ENCODE measurements at places on chromosomes 2 and 18.

- no peak for DNase-seq
Observed at GRCh38 chr2:99944019-99944418, 198.4 kb downstream of the AFF3 start.

GRCh38 chr2:73117441-73117840, 4.7 kb upstream of the RAB11FIP5 start:
- no peak for DNase-seq

- no peak for DNase-seq
Observed at GRCh38 chr2:10441948-10442347, 6.2 kb downstream of the ODC1 start.

- no peak for DNase-seq
Observed at GRCh38 chr2:48781366-48781765, 25.8 kb upstream of the LHCGR start.

DNA sequence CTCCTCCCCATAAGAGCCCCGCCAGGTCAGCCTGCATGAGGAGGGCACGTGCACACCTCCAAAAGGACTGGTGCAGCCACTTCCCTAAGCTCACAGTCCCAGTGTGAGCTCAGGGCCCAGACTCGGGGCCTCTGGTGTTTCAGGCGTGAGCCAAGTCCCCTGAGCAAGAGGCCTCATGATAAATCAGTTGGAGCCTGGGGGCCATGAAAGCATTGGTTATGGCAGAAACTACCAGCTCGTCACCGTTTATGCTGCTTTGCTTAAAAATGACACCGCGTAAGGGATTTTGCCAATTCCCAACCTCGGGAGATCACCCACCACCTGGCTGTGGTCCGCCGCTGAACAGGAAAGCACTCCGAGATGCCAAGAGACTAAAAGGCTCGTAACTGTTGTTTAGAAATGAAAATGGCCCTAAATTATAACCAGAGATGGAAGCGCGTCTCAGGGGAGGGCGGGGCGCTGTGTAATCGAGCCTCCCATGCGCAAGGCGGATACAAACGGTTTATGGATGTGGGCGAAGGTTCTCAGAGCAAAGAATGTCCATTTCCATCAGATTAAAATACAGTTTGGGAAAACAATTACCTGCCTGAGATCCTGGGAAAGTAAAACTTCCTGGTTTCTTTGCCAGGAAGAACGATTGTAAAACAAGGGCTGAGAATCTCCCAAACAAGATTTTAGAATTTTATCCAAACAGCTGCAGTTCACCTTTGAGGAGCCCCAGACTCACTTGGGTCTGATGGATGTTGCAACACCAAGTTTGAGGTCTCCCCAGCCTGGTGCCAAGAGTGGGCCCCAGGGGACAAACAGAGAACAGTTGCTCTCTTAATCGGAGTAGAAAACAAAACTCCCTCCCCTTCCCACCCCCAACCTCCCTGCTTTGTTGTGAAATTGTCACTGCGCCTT, 141.4 kb downstream of the BCL2 start:
- DNase-seq = no peak

GRCh38 chr2:226136739-226137138, 662.9 kb downstream of the IRS1 start:
- DNase-seq = peak; percentile 47

DNA sequence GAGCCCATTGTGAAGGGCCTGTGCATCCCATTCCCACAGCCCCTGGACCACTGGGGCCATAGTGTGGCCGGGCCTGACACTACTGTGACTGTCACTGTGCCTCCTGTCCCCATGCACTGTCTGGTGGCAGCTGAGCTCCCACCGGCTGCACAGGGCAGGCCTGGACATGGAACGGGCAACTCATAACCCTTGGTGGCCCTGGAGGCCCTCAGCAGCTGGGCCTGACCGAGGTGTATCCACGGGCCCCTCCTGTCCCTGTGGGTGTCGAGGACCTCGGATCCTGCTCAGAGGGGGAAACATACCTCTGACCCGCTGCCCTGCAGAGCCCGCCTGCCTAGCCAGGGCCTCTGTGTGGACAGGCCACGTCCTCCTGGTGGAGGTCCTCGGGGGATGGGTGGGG, 7.8 kb upstream of the GAL3ST2 start:
- DNase-seq = no peak

- DNase-seq = no peak
Observed at GRCh38 chr2:68722712-68723111, 11.9 kb upstream of the ARHGAP25 start.

DNA sequence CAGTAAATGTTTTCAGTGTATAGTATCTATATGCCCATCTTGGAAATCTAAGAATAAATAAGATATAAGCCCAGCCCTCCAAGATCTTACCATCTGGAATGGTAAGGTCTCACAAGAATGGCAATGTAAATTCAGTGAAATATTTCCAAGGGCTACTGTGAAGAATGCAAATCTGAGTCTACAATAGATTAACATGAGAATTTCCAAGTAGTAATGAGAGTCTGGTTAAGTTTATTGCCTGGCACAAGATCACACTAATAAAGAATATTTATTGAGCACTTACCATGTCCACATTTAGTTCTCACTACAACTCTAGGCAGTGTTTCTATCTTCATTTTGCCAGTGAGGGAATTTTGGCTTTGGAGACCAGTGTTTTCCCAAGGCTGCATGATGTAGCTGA, 623.9 kb downstream of the NRXN1 start:
- DNase-seq = no peak

GRCh38 chr2:42523341-42523740, 29.6 kb upstream of the KCNG3 start:
- no peak for DNase-seq

- no peak for DNase-seq
Observed at GRCh38 chr18:53319628-53320027, 904.8 kb downstream of the MBD2 start.

DNA sequence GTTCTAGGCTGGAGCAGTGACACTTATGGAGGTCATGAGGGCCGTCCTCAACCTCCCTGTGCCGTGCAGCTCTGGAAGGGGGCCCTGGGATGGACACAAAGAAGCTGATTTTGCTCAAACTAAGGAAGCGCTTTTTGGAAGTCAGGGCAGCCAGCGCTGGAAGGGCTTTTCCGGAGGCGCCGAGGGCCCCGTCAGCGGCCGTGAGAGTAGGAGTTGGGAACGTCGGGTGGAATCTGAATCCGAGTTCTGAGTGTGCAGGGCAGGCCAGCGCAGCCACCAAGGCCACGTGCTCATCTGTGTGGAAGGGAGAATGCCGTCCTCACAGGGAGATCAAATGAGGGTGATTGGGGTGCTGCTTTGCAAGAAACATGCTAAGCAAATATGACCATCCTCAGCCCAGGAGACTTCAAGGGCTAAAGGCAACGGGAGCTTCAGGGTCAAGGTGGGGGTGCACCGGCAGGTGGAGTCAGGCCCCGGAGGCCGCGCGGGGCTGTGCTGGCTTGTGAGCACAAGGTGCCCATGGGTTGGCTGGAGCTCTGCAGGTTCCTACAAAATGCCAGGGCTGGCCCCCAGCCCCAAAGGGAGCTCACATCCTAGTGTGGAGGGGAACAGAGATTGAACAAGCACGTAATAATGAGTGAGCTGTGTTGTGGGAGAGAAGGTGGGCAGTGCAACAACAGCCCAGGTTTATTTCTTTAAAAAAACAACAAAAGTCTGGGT, 70.4 kb upstream of the HPCAL1 start:
- DNase-seq = no peak

- no peak for DNase-seq
Observed at GRCh38 chr18:34511435-34511834, 198.7 kb upstream of the DTNA start.

DNA sequence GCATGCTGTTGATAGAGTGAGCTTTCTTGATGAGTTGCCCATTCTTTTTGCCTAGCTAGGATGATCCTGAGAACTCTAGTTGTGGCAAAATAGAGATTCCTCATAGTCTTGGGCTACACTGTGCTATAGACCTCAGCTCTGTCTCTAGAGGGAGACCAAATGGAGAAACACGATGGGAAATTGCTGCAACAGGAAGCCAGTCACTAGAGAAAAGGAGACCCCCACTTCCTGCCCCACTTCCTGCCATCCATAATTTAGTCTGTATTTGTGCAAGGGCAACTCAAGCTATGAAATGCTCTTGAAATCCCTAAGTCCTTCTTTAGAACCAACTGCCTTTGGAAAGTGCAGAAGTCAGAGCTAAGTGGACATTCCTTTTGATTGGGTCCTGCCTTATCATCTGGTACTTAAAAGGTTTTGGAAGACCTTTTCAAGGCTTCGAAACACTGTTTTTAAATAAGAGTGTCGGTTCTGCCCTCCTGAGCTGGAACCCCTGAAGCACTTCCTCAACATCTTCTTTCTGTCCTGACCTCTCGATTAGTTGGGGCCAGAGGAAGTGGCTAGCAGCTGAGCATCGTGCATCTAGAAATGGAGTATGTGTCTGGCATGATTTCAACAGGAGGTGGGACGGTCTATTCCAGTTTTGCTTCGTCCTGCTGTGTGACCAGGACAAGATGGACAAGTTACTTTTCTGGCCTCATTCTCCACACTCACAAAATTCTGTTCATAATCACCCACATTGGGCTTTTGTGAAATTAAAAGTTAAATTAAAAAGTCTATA, 8.6 kb upstream of the KCNE4 start:
- DNase-seq = no peak

DNA sequence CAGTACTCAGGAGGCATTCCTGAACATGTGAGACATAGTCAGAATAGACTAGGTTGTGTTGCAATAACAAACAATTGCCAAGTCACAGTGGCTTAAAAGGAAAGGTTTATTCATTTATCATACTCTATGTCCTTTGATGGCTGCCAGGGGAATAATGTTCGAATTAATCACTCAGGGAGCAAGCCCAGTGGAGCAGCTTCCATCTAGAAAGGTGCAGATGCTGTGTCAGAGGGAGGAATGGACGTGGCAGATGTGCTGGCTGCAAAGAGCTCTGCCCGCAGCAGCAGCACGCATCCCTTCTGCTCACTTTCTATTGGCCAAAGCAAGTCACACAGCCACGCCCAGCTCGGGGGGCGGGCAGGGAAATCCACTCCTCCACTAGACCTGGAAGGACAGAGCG, 105.9 kb upstream of the AQP4 start:
- DNase-seq = peak; percentile 75

DNA sequence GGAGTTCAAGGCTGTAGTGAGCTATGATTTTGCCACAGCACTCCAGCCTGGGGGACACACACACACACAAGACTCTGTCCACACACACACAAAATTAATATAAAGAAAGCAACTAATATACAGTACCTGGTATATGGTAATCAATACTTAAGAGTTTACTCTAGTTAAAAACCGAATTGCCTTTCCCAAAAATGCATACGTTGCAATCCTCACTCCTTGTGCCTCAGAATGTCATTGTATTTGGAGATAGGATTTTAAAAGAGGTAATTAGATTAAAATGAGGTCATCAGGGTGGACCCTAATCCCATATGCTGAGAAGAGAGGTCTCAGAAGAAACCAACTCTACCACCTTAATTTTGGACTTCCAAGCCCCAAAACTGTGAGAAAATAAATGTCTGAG, 35.7 kb downstream of the TMEM237 start:
- DNase-seq = no peak

Measured in mammary epithelial cell (primary cell).